Fibroblast of skin of right quadriceps (primary cell): ENCODE measurements at places on chromosomes 13 and 19.

DNA sequence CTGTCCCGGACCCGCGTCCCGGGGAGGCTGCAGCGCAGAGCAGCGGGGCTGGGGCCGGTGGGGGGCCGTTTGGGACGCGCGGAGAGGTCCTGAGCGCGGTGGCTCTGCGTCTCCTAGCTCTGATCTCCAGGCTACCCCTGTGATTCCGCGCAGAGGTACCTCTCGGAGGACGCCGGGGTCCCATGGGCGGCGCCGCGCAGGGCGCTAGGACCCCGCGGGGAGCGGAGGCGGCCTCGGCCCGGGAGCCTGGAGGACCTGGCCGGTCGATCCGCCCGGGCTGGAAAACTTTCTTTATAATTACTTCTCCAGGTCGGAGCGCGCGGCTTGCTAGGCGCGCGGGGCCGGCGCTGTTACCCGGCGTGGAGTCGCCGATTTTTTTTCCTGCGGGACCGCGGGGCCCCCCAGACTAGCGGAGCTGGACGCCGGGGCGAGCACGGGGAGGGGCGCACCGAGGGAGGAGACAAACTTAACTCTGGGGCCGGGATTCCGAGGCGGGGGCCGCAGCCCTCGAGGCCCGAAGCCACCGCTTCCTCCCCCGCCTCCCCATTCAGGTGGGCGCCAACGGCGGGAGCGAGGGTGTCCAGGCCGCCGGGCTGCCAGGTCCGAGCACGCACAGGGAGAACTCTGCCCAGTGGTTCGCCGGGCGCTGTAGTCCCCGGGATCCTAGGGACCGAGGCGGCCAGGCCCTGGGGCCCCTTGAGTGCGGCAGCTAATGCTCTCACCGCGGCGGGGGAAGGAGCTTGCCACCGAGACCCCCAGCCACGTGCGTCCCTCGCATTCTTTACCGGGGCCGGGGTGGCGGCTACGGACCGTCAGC, 848 bp upstream of the CEBPA start:
- DNase-seq, result peak; percentile 52

DNA sequence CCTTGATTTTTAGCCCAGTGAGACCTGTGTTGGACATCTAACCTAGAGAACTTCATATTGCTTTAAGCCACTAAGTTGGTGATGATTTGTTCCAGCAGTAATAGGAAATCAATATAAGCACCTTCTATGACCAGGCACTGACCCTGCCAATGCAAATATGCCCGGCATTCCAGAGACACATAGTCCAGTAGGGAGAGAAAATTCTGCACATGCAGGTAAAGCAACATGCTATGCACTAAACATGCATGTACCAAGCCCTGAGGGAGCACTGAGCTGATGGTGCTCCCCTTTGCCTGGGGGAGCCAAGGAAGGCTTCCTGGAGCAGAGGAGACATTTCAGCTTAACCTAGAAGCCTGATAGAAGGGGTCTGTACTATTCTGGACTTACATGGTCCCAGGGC, 40.4 kb upstream of the C13orf42 start:
- no peak for DNase-seq

GRCh38 chr13:62702502-62702901, 1286.9 kb upstream of the PCDH20 start:
- no peak for DNase-seq

DNA sequence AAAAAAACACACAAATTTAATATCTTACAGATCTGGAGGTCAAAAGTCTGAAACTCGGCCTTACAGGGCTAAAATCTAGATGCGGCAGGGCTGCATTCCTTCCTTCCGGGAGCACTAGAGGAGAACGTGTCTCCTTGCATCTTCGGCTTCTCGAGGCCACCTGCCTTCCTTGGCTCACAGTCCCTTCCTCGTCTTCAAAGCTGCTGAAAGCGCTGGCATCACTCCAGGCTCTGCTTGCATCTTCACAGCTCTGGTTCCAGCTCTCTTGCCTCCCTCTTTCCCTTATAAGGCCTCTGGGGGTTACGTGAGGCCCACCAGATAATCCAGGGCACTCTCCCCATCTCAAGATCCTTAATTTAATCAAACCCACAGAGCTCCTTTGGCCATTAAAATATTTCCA, 10.5 kb downstream of the XRCC1 start:
- no peak for DNase-seq

DNA sequence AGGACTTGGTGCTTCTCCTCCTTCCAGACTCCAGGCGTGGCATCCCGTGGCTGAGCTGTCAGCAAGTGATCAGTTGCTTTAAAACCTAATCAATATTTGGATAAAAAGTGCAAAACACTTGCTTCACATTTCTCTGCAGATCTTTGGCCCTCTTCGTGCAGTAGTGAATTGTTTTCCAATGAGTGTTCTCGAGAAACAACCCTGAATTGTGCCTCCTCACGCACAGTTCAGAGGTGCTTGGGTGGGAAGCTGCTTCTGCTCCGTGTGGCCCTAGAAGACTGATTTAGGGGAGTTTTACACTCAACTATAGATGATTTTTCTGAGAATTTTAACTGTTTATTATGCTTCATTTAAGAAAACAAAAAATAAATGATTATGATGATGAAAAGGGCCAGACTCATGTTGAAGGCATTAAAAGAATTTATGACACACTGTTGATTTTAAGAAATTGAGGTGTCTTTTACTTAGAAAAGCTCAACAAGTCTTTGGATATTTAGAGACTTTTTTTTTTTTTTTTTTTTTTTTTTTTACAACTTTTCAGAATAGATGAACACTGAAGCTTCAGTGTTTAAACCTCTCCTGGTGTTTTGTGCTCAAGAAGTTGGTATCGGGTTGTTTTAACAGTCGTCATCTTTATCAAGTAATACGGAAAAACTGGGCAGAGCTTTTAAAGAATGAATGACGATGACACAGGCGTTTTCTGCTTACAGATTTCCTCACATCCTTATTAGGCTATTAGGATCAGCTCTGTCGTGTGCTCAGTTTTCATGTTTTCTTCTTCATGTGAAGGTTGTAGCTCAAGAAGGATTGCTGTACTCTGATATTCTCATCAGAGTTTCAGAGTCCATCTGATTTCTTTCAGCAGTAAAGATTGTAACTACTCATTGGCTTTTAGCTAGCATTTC, 39.5 kb upstream of the TEX29 start:
- DNase-seq, result peak; percentile 26

GRCh38 chr19:2359992-2360685, at the start of gene TMPRSS9:
Gene TMPRSS9 (plus strand): TSS chr19:2360265. CDS start chr19:2389786, 29,521 bp downstream.
- no peak for DNase-seq
